ENCODE measurements at places on chromosomes 1 and 21. TPM values are rescaled to one million over a fixed set of nuclear protein-coding genes. Genes with fewer than 3 reads are reported as not detected.

The VANGL2 gene
- 45.5 TPM for polyA plus RNA-seq

The C1orf210 gene
- 1.7 TPM for polyA plus RNA-seq

The IVL gene
- polyA plus RNA-seq = not detected

The AVPR1B gene
- 0.70 TPM for polyA plus RNA-seq

The PLPPR5 gene
- 0.58 TPM for polyA plus RNA-seq

The CD101 gene
- 1.7 TPM for polyA plus RNA-seq

The CFAP74 gene
- polyA plus RNA-seq = 0.93 TPM

The CACNA1S gene
- polyA plus RNA-seq = 0.19 TPM

The SHISAL2A gene
- polyA plus RNA-seq = 1.6 TPM

The MTF2 gene
- polyA plus RNA-seq = 4.0 TPM

The LRRC71 gene
- not detected for polyA plus RNA-seq

The OR2L13 gene
- polyA plus RNA-seq = 2.6 TPM

The FBXO2 gene
- 103 TPM for polyA plus RNA-seq

The FRRS1 gene
- polyA plus RNA-seq = not detected

The TSPAN2 gene
- polyA plus RNA-seq = 0.15 TPM

The SDF4 gene
- polyA plus RNA-seq = 119 TPM

The CLCA4 gene
- polyA plus RNA-seq = 0.54 TPM

The EIF4G3 gene
- polyA plus RNA-seq = 44.0 TPM

The OLFML3 gene
- polyA plus RNA-seq = 17.0 TPM

The AGO1 gene
- polyA plus RNA-seq = 13.7 TPM

The S100A5 gene
- polyA plus RNA-seq = not detected

The RAB7B gene
- 1.2 TPM for polyA plus RNA-seq

The CELA3B gene
- not detected for polyA plus RNA-seq

The CNIH3 gene
- polyA plus RNA-seq = 4.0 TPM

The LCE3D gene
- not detected for polyA plus RNA-seq

The MEX3A gene
- polyA plus RNA-seq = 91.7 TPM

The KLF17 gene
- polyA plus RNA-seq = not detected

The VSIG8 gene
- not detected for polyA plus RNA-seq

The EXO1 gene
- 12.8 TPM for polyA plus RNA-seq

The ADAMTS4 gene
- polyA plus RNA-seq = 17.3 TPM

The BTBD19 gene
- 0.42 TPM for polyA plus RNA-seq

The CLCA1 gene
- not detected for polyA plus RNA-seq

The MFAP2 gene
- 162 TPM for polyA plus RNA-seq

The ACKR1 gene
- 10.7 TPM for polyA plus RNA-seq

The HORMAD1 gene
- not detected for polyA plus RNA-seq

Measured in brain (organoid and tissue), 16 donors.